ENCODE measurements at places on chromosomes 16 and 17.

- peak; percentile 88 for DNase-seq
Observed at GRCh38 chr17:1186923-1187771, 7.4 kb upstream of the ABR start.

DNA sequence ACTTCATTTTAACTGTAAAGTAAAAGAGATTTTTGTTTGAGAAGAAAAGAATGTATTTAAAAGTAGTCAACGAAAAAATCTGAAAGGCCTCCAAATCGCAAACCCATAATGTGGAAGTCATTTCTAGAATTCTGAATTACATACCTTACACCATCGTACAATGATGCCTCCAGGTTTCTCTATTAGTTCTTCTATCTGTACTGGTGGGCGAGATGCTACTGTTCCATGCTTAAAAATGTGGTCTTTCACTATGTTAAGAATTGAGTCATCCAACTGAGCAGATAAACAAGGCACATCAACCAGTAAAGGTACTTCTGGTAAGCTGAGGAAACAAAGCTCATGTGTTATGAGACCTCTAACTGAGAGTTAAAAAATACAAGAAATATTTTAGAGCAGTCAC, 28.5 kb downstream of the CRLF3 start:
- DNase-seq: no peak

DNA sequence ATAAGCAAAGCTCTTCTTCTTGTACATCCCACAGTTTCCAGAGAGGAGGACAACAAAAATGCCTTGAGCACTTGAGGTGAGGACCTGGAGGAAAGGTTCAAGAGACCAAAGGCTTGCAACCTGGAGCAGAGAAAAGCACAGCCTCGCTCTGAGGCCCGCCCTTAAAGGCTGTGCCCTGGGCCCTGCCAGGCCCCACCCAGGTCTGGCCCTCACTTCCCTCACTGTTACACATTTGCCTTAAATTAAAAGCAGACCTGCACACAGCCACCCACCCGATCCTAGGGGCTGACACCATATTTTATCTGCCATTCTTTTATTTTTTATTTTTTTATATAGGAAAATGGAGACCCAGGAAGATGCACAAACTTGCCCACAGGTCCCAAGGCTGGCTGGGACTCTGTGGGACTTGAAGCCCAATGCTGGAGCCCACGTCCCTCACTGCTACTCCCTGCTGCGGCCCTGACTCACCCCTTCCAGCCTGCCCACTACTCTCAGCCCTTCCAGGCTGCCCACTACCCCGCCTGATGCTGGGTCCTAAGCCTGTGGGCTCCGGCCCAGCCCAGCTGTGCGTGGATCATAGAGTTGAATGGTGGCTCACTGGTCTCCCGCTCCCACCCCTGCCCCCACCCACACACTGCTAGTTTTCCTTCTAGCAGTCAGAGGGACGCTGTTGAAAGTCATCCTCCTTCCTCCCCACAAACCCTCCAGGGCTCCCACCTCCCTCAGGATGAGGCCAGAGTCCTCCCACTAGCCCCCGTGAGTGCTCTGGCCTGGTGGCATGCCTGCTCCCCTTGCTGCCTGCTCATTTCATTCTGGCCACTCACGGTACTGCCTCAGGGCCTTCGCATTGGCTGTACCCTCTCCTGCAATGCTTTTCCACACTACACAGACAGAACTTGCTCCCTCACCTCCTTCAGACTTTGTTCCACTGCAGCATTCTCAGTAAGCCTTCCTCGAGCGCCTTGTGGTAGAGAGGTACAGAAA, 77.6 kb upstream of the MED9 start:
- no peak for DNase-seq

DNA sequence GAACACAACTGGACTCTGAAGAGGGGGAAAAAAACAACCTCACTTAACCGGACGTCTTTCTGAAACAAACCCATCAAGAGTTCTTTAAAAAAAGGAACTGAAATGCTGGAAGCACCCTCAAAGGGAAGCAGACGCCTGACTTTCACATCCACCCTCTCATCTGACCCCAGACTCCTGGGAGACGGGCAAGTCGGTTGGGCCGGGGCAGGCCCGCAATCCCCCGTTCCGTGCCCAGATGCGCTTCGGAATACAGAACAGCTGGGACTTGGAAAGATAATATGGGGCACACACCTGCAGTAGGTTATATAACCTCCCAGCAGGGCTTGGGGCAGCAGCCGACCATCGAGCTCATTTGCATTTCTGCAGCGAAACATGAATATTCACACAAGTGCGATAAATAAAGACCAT, 3.7 kb downstream of the ARHGAP27 start:
- peak; percentile 32 for DNase-seq

GRCh38 chr16:89025636-89026035, 48.6 kb upstream of the CBFA2T3 start:
- no peak for DNase-seq

GRCh38 chr16:25081702-25082101, 29.8 kb upstream of the LCMT1 start:
- DNase-seq: no peak

- DNase-seq: no peak
Observed at GRCh38 chr17:56866496-56866895, 32.5 kb downstream of the DGKE start.

DNA sequence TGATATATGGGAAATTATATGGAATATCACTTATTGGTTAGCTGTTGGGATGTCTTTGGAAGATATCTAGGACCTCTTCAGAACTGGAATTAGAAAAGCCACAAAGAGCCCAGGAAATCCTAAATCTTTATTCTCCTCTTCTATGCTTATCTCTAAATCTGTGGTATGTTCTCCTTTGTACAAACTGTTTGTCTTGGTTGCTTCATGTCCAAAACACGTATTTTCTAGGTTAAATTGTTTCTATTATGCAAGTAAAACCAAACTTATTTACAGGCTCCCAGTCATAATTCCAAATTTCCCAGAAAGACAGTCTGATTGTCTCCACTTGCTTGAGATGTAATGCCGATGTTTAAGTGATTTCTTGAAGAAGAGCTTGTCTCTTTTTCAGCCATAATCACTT, 650.9 kb downstream of the CDH11 start:
- DNase-seq: no peak

- DNase-seq: no peak
Observed at GRCh38 chr17:62854098-62854680, 46.1 kb upstream of the MARCHF10 start.

- no peak for DNase-seq
Observed at GRCh38 chr17:82097919-82098168, 192 bp downstream of the FASN start.

GRCh38 chr17:40177275-40177874, at the start of gene RAPGEFL1:
Gene RAPGEFL1, plus strand, starts transcription at chr17:40177470. Its CDS starts 392 bp downstream, at chr17:40177862.
- DNase-seq: peak; percentile 78

DNA sequence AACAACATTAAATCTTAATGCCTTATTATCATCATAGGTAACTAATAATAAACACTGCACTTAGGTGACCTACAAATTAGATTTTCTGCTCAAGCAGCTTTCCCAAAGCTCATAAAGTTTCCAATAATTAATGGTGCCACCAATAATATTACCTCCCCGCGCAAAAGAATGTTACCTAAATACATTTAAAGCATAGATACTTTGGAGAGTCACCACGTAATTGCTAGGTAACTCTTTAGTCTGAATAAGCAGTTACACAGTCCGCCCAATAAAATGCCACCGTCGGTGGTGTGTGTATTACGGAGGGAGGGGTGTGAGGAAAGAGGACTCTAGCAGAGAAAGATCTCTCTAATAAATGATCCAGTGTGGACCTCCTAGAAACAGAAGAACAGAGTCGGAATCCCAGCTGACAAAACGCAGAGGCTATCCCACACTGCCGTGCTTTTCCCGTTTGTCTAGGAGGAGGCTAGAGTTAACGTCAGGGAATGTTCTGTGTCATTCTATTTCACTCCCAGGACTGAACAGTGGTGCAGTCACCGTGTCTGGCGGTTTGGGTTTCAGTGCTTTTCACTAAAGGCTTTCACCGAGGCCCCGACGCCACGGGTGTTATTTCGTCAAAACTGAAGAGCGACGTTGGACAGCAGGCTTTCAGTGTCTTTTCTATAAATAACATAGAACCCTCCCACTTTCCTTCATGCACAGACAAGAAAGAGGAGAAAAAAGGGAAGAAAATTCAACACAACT, 630 bp downstream of the RNFT1 start:
- peak; percentile 61 for DNase-seq

DNA sequence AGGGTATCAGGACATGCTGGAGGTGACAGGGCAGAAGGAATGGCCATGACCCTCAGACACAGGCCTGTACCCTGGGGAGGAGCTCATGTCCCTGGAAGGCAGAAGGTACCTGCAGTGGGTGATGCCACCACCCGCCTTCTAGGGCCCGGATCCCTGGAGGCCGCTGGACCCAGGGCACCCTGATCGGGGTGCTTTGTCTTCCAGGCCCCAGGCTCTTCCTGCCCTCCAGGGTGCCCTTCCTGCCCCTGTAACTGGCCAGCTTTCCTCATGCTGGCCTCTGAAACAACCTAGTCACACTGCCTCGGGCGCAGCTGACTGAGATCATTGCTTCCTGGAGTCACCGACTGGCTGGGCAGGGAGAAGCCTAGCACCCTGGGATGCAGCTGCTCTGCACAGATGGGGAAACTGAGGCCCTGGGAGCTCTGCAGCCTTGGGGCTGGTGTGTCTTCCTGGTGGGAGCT, 5.8 kb downstream of the ADCY7 start:
- DNase-seq: no peak

DNA sequence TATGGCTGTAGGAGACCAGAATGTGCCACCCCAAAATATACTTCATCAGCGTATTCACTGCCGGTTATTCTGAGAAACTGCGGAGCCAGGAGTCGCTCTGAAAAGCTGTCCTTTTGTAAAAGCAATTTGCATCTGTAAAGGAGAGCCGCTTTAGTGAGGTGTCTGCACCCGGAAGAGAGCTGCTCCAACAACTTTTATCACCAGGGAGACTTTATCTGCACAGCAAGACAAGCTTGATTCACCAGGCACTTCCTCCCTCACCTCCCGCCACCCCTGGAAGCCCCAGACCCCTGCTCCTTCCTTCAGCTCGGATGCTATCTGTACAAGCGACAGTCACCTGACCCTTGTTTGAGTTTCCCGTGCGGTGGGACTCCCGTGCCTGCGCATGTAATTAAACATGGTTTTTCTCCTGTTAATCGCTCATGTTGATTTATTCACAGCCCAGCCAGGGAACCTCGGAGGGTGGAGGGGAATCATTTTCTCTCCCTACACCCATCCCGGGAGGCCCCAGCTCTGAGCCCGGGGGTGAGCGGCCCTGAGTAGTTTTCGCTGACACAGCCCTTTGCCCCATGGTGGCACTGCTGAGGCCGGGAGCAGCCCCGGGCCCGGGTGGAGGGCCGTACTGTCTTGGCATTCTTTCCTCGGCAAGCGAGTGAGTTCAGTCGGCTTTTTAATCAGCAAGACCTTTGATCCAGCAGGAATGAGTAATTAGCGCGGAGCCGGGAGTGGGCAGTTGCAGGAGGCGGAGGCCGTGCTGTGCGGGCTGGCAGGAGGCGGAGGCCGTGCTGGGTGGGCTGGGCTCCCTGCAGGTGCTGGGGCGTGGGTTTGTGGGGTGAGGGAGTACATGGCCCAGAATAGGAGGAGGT, 222.7 kb upstream of the CIBAR2 start:
- DNase-seq: no peak

- DNase-seq: no peak
Observed at GRCh38 chr16:64225036-64225435, 896.8 kb downstream of the CDH11 start.

DNA sequence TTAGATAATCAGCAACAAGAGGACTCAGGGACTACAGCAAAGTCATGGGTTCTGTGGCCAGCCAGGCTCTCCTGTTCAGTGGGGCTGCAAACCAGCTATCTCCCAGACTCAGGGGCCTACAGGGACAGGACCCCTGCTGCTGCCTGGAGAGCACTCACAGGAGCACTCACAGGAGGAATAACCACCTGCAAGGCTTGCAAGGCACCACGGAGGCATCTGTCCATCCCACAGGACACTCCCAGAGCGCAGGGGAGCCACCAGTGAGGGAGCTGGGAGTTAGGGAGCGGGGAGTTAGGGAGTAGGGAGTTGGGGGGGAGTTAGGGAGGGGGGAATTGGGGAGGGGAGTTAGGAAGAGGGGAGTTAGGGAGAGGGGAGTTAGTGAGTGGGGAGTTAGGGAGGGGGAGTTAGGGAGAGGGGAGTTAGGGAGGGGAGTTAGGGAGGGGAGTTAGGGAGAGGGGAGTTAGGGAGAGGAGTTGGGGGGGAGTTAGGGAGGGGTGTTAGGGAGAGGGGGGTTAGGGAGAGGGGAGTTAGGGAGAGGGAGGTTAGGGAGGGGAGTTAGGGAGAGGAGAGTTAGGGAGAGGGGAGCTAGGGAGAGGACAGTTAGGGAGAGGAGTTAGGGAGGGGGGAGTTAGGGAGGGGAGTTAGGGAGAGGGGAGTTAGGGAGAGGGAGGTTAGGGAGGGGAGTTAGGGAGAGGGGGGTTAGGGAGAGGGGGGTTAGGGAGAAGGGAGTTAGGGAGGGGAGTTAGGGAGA, 5.7 kb downstream of the CANT1 start:
- DNase-seq: no peak

DNA sequence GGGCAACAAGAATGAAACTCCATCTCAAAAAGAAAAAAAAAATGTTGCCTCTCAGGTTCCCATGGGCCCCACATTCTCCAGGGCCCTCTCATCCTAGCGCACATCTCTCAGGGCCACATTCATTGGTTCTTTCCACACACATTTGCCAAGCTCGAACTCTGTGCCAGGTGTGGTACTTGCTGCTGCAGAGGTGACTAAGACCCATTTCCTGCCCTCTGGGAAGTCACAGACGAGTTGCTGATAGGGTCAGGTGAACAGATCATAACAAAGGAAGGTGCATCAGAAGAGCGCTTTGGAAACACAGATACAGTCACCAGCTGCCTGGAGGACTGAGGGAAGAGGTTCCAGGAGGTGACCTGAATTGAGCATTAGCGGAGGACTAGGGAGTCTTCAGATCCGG, 1.0 kb downstream of the GSDMA start:
- no peak for DNase-seq

- no peak for DNase-seq
Observed at GRCh38 chr17:4800462-4801196, 1.5 kb downstream of the C17orf114 start.

DNA sequence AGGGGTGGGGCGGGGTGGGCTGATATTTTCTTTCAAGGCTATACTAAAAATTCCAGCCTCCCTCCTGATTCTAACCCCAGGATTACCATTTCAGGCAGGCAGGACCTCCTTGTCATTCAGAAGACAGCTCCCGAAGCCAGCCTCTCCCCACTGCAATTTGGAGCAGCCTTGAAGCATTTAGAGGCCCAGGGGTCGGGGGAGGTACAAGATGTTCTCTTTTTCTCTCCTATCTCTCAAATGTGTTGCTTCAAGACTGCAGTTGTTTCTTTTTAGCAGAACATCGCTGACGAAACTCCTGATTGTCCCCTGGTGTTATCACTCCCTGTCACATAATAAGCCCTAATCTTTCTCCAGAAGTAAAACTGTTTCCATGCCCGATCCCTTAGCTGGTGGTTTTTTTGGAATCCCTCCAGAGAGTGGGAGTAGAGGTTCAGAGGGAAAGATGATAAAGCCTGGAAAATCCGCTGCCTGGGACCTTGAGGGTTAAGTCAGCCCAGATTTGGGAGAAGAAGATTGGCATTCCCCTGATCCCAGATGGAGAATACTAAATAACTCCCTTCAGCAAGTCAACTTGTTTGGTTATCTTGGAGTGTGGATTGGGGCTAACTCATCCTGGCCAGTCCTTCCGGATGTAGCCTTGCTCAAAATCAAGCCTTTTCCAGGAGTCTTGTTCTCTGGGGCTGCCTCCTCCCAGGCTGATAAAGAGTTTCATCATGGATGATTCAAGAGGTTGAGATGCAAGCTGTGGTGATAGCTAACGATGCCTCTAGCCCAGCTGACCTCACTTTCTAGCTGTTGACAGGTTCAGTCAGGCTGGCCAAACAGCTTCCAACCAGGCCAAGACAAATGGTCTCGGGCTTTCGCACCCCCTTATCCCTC, 71.3 kb downstream of the SOX9 start:
- DNase-seq: no peak
